ENCODE measurements at places on chromosomes 12 and 14.

- DNase-seq: no peak
These were observed 4.8 kb downstream of the GUCY2C start for GRCh38 chr12:14691560-14691959.

GRCh38 chr12:75721796-75722195, 210.4 kb upstream of the KRR1 start:
- no peak for DNase-seq

- DNase-seq: no peak
These were observed 37.3 kb downstream of the RFLNA start for GRCh38 chr12:124332058-124332672.

GRCh38 chr14:59629444-59630287, 53.1 kb upstream of the CCDC175 start:
- DNase-seq: no peak

GRCh38 chr12:119412811-119413794, 78.6 kb downstream of the CCDC60 start:
- peak; percentile 40 for DNase-seq

- DNase-seq: no peak
These were observed 38.7 kb upstream of the DUSP6 start for GRCh38 chr12:89390802-89391673.

DNA sequence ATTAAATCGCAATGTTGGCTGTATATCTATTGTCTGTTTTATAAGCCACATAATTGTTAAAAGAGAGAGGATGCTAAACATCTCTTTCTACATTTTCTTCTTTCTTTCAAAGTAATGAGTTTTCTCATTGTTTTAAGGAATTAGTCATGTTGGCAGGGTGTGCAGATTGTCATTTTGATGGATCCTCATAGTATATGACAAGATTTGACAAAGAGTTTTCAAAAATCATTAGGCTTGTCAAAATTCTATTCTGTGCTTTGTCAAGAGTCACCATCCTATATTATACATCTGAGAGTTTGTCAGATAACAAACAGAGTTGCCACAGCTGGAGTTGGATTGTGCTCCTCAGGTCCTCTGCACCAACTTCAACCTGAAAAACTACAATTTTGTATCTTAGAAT, 35.4 kb upstream of the APPL2 start:
- DNase-seq: no peak

DNA sequence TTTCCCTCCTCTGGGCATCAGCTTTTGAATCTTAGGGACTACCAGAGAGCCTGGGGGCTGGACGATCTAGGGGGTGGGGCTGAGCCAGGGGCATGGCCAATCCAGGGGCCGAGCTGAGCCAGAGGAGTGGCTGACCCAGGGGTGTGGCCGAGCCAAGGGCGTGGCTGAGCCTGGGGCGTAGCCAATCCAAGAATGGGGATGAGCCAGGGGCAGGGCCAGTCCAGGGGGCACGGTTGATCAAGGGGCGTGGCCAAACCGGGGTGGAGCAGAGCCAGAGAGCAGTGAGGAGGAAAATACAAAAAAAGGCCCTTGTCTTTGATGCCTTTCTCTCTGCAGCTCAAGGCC, 219.3 kb upstream of the NOS1 start:
- no peak for DNase-seq

DNA sequence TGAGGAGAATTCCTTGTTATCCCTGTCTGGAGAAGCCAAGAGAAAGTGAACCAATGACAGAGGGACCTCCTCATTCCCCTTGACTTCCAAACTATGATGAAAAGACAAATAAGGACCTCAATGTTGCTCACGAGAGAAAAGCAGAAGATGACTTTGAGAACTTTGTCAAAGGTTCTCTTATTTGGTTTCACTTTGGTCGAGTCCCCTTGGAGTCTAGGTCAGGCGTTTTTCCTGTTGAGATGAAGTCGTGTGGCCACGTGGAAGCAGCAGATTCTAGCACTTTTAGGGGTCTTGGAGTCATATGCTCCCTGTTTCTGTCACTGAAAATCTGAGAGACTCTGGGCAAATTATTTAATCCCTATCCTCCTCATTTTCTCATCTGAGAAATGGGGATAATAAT, 33.8 kb upstream of the COL2A1 start:
- no peak for DNase-seq

DNA sequence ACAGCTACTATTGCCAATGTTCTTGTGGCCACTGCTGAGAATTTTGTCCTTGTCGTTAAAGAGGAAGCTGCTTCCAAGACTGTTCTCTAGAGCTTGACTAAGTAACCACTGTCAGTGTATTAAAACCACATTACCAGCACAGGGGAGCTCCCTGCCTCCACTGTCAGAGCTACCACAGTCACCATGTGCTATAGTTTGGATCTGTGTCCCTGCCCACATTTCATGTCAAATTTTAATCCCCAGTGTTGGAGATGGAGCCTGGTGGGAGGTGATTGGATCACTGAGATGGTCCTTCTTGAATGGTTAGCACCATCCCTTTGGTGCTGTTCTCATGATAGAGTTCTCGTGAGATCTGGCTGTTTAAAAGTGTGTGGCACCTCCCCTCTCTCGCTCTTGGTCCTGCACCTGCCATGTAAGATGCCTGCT, 23.2 kb upstream of the RAP1B start:
- DNase-seq: peak; percentile 33

GRCh38 chr12:30595742-30596141, 99.9 kb downstream of the IPO8 start:
- no peak for DNase-seq

DNA sequence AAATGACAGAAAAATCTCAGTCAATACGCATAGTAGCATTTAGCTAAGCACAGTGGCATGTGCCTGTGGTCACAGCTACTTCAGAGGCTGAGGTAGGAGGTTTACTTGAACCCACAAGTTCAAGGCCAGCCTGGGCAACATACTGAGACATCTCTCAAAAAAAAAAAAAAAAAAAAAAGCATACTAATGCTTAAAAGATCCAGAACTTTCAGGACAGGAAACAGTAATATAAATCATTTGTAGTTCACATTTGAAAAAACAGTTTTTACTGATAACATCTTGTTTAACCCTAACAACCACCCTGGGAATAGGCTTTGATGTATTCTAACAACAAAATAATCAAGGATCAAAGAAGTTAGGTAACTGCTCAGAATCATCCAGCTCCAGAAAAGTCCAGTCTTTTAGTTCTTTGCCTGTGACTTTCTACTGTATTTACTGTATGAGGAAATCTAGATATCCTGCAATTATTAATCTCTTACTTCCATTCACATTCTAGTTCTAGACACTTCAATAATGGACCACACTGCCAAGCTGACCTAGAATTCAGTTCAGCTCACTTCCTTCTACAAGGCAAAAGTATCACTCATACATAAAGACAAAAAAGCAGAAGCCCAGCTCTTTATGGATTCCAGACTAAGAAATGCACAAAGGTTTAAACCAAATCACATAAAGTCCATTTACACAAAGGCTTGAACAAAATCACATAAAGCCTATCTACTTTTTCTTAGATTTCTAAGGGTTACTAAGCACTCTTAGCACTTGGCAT, 28.5 kb downstream of the PAWR start:
- DNase-seq: no peak

DNA sequence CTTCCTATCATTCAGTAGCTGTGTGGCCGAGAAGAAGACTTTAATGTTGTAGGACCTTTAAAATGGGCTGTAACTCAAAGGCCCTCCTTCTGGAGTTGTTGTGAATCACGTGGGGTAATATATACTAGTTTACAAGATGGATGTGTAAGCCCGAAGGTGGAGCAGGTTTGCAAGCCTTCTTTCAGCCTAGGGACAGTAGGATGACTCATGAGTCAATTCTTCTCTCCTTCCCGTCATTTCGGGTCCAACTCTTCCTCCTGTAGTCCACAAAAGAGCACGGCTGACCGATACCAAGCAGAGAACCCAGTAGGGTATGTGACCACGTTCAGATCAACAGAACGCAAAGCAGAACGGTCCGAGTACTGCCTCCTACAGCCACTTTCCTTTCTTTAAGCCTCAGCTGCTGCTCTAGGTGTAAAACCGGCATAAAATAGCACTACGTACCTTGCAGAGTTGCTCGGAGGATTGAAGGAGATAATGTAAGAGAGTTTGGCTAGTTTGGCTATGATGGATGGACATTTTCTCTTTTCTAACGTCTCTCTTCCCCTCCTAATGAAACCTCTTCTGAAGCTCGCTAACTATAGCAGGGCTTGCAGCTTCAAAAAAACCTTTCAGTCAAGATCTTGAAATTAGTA, 1.3 kb upstream of the RASSF3 start:
- DNase-seq: peak; percentile 58

Data from thymus (tissue), 14 donors.